ENCODE measurements at places on chromosomes 4 and X.
A peak's percentile ranks its signal among the peaks of the same experiment; 100 is the strongest.

- no peak for DNase-seq
Measured at GRCh38 chrX:79089896-79090584, 54.4 kb upstream of the GPR174 start.

DNA sequence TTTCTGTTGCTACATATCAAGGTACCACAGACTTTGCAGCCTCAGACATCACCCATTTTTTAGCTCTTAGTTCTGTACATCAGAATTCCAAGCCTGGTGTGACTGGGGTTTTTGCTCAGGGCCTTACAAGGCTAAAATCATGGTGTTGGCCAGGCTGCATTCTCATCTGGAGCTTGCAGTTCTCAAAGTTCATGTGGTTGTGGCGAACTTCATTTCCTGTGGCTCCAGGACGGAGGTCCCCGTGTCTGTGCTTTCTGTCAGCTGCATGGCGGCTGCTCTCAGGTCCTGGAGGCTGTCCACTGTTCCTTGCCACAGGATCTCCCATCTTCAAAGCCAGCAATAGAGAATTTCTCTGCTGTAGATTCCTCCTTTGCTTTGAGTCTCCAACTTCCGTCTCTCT is 157.4 kb downstream of the STIM2 start:
- no peak for DNase-seq

DNA sequence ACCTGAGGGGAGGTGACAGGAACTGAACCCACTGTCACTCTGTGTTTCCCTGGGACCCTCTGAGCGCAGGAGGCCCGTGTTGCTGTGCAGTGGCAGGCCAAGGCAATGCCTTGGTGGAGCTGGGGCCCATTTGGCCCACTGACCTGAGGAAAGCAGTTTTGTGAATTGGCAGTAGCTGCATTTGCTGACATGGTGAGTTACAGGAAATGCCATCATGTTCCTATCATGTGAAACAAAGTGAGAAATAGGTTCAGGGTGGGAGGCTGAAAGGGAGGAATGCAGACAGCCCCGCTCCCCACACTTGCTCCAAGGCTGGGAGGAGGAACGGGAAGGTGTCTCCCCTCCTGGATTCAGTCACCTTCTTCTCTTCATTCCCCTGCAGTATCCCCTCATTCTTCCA is 146.1 kb downstream of the PTTG2 start:
- DNase-seq: no peak

- no peak for DNase-seq
Measured at GRCh38 chrX:13903405-13903804, 86.5 kb upstream of the GPM6B start.

DNA sequence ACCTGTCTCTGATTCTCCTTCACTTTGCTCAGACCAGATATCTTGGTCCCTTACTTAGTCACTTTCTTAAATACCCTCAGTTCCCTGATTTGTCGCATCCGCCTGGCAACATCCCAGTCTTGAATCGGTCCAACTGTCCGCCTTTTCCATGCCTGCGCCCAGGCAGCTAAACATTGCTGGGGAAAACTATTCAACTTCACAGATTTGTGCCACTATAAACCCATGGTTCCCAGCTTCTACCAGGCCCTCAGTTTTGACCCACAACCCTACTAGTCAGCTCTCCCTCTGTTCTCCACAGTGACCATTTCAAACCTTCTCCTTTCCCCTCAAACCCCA is 451 bp upstream of the FGD1 start:
- DNase-seq: no peak

DNA sequence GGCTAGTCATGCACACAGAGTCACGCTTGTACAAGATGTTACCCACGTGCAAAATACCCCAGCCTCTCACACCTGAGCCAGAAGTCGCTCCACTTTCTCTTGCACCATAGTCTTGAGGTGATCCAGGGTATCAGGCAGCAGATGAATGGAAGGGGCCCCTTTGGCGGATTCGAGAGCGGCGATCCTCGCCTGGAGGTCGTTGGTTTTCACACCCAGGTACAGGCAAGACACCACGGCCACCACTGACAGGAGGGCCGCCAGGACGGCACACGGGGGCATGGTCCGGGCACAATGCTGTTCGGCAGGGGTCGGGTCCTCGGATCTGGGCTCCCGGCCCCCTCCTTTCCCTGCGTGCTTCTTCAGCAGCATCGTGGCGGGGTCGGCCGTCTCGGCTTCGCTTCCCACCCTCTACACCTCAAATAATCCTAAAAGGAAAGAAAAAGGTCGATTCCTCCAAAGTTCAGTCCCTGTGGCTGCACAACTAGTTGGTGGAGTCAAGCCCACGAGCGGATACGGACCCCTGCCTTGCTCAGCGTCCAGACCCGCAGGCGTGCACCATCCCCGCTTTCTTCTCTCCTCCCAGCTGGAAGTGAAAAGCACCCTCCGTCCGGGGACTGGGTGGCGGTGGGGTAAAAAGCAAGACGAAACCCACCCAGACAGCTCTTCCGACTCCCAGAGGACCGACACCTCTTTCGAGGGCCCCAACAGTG is 652 bp downstream of the COL25A1 start:
- DNase-seq: no peak

DNA sequence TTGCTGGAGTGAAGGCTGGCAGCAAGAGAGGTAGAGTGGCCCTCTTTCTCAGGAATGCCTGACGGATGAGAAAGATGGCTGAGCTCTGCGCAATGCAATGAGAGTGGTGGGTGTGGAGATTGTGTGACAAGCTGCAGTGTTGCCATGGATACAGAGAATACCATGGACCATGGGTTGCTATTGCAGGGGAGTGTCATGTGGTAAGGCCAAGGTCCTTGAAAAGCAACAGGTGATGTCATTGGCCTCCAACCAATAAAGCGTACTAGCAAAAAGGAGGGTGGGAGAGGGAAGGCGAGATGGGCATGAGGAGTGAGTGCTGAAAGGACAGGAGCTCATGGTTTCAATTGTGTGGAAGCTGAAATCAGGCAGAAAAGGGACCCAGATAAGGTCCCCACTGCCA is 1.8 kb downstream of the PNMA5 start:
- no peak for DNase-seq

GRCh38 chr4:89242216-89242615 is 65.4 kb downstream of the GPRIN3 start:
- no peak for DNase-seq

GRCh38 chr4:16129336-16129735 is 45.5 kb upstream of the PROM1 start:
- DNase-seq: no peak

DNA sequence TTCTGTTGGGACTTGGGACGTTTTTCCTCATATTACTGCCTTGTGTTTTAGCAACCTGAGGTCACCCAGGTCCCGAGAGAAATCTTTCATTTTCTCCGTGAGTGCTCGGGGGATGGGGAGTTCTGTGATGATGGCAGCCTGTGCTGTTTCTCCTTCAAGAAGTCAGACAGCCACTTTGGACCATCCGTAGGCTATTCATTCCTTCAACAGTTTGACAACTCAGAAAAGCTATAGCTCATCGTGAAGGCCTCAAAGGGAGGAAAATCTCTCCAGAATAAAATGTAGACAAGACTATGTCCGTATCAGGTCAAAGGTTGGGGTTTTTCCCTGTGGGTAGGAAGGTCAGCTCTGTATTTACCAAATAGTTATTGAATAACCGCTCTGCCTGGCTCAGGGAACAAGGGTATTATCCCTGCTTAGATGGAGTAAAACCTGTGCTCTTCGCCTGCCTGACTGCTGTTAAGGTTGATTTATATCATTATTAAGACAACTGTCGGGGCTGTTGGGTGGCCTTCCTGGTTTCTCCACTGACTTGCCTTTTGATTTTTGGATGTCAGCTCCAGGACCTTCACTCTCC is 36.6 kb downstream of the FAM114A1 start:
- no peak for DNase-seq

GRCh38 chr4:181822005-181822375 is 421.2 kb upstream of the TENM3 start:
- no peak for DNase-seq

- DNase-seq: no peak
Measured at GRCh38 chr4:124386648-124387047, 325.9 kb downstream of the ANKRD50 start.

GRCh38 chr4:183071222-183071621 is 27.8 kb upstream of the WWC2 start:
- DNase-seq: no peak

DNA sequence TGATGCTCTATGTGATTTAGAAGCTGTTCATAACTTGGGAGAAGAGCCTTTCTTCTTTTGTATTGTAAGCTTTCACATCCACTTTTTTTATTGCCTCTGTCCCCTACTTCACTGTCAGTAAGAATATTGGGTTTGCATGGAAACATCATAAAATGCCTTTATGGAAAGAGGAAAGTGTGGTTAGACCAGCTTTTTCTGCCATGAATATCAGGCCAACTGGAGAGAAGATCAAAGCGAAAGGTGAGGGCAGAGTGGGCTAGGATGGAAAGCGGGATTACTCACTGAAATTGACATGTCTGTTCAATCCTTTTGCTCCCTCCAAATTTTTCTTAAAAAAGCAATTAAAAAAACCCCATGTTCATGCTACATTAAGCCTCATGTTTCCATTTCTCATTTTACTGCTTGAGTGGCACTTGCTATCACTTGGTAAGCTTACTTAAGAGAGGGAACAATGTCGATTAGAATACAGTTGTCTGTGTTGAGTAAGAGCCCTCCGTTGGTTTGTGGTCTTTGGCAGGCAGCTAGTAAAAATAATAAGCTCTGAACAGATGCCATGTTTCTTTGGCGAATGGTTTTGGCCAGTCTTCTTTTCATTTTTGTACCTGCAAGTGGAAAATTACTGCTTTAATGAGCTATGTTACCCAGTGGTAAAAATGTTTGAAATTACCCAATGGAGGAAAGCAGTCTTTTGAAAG is 35.9 kb downstream of the SUPT20HL1 start:
- DNase-seq: no peak

DNA sequence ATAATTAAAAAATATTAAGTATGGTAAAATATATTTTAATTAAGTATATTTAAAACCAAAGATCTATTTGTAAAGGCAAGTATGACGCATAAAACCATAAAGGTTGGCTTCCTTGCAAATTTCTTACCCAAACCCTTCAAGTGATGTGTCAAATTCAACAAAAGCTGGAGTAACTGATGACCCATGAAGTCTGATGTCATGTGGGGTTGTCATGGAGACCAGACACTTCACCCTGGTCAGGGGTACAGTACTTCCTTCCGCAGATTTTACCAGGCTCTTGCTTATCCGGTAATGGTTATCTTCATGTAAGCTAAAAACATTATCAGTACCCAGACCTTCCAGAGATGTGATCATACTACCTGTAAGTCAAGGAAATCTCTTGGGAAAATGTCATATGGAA is 170.1 kb downstream of the WDFY3 start:
- DNase-seq: no peak

GRCh38 chr4:142405021-142405694 is 440.9 kb downstream of the INPP4B start:
- no peak for DNase-seq

- DNase-seq: no peak
Measured at GRCh38 chr4:123144616-123145015, 222.2 kb upstream of the NUDT6 start.

DNA sequence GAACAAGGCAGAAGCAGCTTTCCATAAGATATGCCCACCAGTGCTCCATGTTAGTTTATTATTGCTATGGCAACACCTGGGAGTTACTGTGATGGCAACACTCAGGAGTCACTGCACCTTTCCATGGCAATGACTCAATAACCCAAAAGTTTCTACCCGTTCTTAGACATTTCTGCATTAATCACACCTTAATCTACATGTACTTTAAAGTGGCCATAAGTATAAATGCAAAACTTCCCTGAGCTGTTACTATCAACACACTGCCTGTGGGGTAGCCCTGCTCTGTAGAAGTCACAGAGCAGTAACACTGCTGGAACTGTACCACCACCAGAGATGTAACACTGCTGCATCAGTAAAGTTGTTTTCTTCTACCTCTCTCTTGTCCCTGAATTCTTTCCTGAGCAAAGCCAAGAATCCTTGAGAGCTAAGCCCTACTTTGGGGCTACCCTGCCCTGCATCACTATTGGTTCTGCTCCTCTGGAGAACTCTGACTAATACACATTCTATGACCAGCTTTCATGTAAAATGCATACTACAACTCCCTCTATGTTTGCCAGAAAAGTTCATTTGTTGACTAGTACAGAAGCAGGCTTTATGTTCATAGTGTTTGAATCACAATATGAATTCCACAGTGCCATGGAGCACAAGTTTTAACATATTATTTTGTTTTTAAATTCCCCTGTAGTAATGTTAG is 43.5 kb upstream of the GPR174 start:
- DNase-seq: no peak

- no peak for DNase-seq
Measured at GRCh38 chr4:170391066-170391740, 301.4 kb upstream of the AADAT start.

DNA sequence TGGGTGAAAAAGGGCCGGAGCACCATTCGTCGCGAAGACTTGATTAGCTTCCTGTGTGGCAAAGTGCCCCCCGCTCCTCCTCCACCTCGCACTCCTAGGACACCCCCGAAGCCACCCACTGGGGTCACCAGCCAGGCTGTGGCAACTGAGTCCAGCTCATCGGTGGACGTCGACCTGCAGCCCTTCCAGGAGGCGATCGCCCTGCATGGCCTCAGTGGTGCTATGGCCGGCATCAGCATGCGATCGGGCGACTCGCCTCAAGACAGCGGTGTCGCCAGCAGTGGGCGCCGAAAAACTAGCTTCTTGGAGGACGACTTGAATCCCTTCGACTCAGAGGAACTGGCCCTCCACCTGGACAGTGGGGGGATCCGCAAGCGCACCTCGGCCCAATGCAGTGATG is 126.8 kb upstream of the CXorf66 start:
- no peak for DNase-seq

DNA sequence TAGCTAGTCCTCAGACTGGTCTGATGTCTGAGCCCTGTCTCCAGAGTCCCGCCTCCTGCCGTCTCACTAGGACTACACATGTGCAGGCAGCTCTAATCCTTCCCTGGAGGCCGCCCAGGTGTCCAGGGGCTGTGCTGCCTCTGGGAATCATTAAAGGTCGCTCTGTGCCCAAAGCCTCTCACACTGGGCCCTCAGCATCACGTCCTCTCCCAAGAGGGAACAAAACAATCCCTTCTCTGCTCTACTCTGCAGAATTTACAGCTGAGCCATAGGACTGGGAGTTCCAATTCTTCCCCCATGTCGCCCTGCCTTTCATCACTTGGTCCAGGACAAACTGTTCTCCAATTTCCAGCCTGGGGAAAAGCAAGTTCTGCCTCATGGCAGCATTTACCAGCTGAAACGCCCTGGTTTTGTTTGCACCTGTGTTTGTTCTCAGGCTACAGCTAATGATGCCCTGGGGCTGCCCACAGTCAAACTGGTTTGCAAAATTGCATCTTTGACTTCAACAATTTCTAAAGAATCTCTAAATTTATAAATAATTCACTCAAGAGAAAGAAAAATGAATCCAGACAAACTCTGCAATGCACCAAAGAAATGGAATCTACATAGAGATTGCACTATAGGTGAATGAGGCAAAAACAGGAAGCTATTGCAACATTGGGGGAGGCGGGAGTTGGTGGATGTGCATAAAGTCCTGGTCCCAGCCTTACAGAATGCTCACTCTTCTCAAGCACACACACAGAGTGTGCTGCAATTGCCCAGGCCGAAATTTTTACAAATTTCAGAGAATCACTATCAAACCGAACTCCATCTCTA is 7.2 kb upstream of the MRFAP1 start:
- peak; percentile 84 for DNase-seq

Data from NCI-H526 (cell line).